ENCODE measurements at places on chromosomes 3 and 15. TPM values are rescaled to one million over a fixed set of nuclear protein-coding genes. Genes with fewer than 3 reads are reported as not detected.

DNA sequence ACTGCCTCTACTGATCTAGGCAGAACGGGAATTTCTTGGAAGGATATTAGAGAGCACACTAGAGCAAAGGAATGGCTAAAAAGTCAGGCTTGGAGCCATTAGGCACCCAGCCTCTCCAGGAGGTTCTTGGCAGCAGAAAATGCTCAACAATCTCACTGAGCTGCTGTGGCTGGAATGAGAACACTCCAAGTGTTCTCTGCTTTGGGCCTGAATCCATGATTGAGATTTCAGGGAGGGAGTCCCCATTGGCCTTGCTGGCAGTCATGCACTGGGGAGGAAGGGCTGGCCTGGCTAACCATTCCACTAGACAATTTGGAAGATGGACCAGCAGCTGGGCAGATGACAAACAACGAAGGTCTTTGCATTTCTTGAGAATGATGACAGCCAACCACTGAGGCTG is 362.6 kb downstream of the SHQ1 start:
- no peak for DNase-seq

DNA sequence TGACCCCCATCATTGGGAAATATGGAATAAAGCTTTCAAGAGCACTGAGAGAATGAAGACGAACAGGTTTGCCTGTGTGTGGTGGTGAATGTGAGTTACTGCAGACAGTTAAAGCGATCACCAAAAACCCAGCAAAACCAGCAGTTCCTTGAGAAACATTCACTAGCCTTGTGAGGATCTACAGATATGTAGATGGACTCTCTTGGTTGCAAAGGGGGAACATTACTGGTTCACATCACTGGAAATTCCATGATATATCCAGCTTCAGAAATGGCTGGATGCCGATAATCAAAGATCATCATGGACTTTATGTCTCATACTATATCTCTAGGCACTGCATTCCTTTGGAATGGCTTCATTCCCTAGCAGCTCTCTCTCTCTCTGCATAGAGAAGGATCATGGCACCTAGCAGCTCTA is 10.2 kb upstream of the HERC1 start:
- DNase-seq, result no peak

GRCh38 chr3:161020256-161020655 is 84.9 kb downstream of the B3GALNT1 start:
- DNase-seq, result peak; percentile 4

DNA sequence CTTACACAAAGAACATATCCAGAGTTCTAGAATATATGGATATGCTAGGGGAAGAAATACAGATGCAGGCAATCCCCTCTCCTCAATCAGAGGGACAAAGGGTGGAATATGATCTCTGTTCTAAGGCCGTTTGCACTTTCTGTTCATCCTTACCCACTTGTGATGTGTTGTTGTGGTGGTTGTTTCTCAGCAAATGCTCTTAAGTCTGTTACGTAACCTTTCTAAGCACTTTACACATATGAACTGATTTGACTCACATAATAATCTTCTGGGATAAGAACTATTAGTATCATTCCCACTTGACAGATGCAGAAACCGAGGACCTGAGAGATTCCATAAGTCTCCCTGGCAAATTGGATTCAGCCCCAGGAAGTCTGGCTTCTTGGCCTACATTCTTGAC is 40.5 kb downstream of the NGRN start:
- no peak for DNase-seq

- DNase-seq, result no peak
Measured at GRCh38 chr15:37034835-37035748, 65.3 kb downstream of the MEIS2 start.

GRCh38 chr3:169342652-169343505 is 320.6 kb downstream of the MECOM start:
- DNase-seq, result no peak

DNA sequence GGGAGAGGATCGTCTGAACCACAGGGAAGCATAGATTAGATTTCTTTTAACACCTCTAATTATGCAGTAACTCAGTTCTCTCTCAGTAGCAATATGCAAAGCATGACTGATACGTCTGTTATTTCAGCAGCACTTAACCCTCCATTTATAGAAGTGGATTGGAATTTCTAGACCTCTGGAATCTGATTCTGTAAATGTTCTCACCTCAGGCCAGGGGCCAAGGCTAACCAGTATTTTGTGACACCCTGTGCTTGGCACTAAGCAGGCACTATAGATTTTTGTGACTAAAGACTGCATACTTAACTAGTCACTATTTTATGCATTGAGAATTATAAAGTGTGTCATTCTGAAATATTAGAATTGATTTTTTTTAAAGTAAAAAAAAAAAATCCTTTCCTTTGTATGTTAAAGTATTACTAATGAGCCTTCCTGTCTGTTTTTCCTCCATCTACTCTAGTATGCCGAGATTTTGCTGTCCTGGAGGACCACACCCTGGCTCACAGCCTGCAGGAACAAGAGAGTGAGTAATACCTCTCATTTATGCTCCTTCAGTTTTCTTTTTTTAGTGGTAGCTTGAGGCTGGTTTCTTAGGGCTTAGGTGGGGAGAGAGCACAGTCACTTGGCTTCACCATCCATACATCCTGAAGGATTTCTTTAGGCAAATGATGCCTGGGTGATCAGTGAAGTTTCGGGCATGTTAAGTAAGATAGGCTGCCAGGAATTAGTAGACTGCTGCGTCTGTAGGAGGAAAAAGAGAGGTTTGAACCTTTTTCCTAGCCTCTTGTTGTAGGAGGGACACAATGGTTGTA is 26.5 kb upstream of the UTS2B start:
- no peak for DNase-seq

DNA sequence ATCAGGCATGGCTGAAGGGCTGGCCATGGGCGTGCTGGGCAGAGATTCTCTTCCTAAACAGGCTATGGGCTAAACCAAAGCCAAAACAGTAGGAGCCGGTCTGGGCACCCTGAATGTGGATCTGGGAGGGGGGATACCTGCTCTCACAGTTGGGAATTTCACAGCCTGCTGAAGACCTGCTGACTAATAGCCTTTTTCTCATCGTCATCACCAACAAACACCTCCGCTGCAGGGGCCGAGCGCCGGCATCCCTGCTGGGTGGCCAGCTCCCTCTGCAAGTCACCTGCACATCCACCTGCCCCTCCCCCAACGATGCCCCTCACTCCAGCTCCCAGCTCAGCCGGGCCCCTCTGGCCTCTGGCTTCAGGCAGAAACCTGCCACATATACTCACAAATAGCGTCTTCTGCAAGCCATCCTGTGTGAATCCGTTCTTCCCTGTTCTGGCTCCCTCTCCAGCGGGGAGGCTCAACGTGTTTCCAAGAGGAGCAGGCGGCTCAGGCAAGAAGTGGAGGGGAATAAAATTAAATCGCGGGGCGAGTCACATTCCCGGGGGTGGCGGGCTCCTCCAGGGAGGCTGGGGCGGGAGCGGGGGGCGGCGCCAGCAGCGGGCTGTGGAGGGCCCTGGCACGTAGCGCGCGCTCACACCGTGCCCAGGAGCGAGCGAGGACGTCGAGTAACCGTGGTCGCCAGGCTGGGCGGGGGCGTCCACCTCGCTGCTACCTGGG is 466 bp downstream of the IQSEC1 start:
- DNase-seq, result no peak

DNA sequence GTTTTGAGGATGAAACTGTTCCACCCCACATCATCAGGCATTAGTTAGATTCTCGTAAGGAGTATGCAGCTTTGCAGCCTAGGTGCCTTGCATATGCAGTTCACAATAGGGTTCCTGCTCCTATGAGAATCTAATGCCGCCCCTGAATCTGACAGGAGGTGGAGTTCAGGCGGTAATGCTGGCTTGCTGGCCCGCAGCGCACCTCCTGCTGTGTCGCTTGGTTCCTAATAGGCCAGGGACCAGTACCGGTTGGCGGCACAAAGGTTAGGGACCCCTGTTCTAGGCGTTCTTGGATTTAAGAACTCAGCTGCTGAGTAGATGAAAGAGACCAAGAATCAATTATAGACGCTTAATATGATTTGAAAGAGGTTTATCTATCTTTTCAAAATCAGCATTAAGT is 595.4 kb downstream of the CADM2 start:
- DNase-seq, result no peak

- no peak for DNase-seq
Measured at GRCh38 chr3:171704814-171705213, 105.5 kb downstream of the PLD1 start.

DNA sequence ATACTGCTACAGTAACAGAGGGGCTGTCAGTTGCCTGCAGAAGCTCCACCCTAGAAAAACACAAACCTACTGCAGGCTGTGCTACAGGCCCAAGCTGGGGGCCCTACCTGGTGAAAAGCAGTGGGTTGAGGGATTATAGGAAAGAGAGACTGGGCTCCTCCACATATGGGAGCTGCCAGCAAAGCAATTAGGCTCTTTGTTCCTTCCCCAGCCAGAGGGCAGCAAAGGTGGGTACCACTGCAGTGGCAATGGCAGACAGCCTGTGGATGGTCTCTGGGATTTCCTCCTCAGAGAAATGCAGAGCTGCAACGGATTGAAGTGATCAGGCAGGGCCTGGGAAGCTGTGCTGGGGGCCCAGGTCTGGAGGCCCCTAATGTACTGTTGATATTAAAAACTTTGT is 19.1 kb upstream of the DNAAF4 start:
- no peak for DNase-seq

CLN6 gene
- polyA plus RNA-seq, result 4.2 TPM

TNFSF10 gene
- 146 TPM for polyA plus RNA-seq

GOLGA6A gene
- polyA plus RNA-seq, result not detected

CCR4 gene
- 0.04 TPM for polyA plus RNA-seq

Measured in CD14-positive monocyte (primary cell).